ENCODE measurements at places on chromosomes 6 and 20.

GRCh38 chr20:62423326-62423706 is 4.0 kb downstream of the RBBP8NL start:
- no peak for DNase-seq

DNA sequence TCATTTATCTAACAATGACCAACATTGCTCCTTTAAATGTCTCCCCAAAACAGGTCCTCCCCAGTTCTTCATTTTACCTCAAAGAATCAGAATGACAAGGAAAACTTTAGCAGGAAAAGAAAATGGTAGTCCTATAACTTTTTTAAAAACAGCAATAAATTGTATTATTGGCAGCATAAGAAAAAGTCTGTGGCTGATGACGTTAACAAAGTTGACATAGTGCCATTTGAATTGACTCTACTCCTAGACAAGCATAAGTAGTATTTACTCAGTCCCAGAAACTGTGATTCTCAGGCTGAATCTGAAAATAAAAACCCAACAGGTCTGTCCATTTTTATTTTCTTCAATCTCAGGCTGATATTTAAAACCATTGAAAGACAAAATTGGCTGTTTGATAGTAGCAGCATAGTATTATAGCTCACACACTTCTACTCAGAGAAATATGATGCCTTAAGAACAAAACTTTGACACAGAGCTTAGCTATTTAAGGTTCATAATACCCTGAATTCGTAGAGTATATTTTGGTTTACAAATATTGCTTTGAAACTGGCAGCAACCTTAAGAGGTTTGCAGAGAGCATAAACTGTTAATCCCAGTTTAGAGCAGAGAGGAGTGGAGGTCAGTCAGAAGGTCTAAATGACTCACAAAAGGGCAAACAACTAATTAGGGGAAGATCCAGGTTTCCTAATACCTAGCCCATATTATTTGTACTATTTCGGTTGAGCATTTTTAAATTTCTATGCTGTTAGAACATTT is 35.0 kb upstream of the TENT5A start:
- DNase-seq: no peak

DNA sequence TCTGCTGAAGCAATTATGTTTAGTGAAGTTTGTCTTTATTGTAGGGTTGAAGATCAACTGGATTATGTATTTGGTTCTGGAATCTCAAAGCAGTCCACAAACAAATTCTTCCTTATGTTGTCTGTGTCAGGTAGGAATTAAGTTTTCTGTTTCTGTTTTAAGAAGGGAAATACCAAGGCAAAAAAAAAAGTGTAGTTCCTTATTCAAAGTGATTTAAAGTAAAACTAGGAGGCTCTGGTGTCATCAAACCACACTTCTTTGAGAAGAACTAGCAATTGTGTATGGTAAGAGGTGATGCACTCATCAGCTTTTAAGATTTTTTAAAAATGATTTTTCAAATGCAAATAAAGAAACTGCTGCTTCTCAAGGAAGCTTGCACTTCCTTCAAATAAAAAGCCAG is 1.9 kb downstream of the FAM135A start:
- no peak for DNase-seq

- no peak for DNase-seq
These were observed 10.7 kb downstream of the TULP4 start for GRCh38 chr6:158322724-158323560.

- DNase-seq: no peak
These were observed at the start of gene FRMD1 for GRCh38 chr6:168078943-168079405. Gene FRMD1, minus strand, starts transcription at chr6:168079212. Its CDS starts 118 bp downstream, at chr6:168079094.

DNA sequence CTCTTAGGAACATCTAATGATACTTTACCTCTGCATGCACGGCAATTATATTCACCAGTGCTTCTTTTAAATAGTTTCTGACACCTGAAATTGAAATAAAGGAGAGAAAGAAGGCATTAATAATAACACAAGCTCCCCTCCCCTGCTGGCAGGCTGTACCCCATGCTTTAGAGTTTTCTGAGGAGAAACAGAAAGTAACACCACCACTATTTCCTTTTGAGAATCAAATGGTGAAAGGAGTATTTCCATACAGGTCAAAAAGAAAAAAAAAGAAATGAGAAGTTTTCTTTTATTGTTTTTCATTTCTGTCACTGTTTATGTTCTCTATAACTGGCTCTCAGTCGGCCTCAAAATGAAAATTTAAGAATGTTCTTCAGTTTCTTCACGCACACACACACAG is 108.1 kb downstream of the IRF4 start:
- peak; percentile 44 for DNase-seq

- no peak for DNase-seq
These were observed 37.8 kb upstream of the IGF2R start for GRCh38 chr6:159931112-159931511.

DNA sequence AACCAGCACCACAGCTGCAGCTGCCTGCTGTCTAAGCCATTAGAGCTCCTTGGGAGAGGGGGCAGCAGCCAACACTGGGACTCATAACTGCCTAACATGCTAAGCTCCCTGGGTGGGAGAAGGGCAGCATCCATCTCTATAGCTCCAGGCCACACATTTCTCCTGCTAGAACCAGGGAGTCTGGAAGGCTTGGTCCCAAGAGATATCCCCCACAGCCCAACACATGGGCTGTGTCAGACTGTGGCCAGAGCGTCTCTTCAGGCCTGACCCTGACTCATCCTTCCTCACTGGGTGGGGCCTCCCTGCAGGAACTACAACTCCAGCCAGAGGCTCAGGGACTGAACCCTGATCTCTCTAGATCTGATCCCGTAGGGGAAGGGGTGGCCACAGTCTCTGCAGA is 411.1 kb downstream of the HDGFL1 start:
- no peak for DNase-seq

DNA sequence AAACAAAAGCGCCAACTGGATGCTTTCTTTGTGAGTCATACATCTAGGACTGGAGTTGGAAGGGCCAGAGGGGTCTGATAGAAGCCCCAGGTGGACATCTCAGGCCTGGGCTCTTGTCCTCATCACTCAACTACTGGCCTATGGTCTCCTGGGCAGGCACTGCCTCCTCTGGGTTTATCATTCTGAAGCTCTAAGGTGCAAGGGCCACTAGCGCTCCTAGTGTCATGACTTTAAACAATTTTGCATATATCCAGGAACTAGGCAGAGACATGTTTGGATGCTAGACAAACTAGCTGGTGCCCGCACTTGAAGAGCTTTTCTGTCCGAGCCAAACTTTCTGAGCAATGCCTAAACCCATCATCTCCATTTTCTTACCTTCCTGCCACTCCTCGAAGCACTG is 72.3 kb downstream of the CD164 start:
- DNase-seq: no peak

DNA sequence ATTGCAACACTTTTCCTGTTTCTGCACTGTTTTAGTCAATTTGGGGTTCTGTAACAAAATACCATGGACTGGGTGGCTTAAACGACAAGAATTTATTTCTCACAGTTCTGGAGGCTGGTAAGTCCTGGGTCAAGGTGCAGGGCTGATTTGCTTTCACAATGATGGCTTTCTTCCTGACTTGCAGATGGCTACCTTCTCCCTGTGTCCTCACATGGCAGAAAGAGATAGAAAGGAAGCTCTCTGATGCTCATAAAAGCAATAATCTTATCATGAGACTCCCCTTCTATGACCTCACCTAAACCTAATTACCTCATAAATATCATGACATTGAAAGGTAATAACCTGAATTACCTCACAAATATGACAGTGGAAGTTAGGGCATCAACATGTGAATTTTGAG is 511.5 kb upstream of the CITED2 start:
- DNase-seq: no peak

GRCh38 chr20:64006902-64007301 is 26.0 kb downstream of the PRPF6 start:
- DNase-seq: no peak

GRCh38 chr6:105209950-105210706 is 30.3 kb upstream of the POPDC3 start:
- no peak for DNase-seq

- no peak for DNase-seq
These were observed 20.4 kb downstream of the THEMIS start for GRCh38 chr6:127880429-127880828.

DNA sequence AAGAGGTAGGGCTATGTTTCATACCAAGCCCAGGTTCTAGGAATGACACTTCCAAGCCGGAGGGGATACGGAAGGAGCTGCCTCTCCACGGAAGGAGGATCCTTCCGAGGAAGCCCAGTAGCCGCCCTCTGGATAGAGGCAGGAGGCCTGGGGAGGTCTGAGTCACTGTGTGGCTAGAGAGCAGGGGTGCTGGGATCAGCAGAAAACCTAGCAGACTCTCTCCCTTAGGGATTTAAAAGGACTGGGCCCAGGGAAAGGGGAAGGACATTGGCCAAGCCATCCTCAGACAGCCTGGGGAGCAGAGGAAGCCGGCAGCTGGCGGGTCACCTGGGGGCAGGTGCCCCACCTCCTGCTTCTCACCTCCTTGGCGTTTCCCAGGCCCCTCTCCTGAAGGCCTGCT is 36.6 kb upstream of the NFATC2 start:
- no peak for DNase-seq

DNA sequence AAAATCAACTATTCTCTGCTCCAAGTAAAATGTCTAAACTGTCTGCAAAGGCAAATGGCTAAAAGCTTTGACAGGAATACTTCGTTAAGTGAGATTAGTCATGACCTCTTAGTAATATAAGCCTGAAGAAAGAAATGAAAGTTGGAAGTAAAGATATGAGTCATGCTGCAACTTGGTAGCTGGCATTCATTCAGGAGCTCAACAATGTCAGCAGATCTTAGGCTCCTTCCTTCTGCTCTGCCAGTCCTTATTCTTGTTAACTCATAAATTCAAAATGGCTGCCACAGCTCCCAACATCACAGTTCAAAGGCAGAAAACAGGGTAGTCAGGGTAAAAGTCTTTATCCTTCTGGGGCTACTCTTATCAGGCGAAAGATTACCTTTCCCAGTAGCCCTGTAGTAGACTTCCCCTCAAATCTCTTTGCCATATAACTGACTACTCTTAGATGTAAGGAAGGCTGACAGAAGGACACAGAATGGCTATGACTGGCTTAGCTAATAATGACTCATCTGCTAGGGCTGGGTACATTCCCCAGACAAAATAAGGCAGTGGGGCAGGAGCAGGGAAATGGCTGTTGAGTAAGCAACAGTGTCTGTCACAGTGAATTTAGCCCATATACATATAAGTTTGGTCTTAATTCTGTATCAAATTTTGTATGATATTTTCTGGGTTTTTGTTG is 24.4 kb upstream of the C6orf62 start:
- DNase-seq: no peak

DNA sequence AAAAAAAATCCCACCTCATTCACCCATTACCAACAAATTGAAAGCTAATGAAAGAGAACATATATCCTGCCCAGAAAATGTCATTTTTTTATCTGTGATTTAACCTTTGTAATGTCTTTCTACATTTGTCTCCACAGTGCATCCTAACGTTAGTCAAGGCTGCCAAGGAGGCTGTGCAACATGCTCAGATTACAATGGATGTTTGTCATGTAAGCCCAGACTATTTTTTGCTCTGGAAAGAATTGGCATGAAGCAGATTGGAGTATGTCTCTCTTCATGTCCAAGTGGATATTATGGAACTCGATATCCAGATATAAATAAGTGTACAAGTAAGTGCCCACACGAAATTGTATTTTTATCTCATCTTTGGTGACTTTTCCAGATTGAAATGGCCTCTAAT is 30.0 kb downstream of the RSPO3 start:
- DNase-seq: no peak

- no peak for DNase-seq
These were observed 5.9 kb downstream of the PXDC1 start for GRCh38 chr6:3745566-3746118.

DNA sequence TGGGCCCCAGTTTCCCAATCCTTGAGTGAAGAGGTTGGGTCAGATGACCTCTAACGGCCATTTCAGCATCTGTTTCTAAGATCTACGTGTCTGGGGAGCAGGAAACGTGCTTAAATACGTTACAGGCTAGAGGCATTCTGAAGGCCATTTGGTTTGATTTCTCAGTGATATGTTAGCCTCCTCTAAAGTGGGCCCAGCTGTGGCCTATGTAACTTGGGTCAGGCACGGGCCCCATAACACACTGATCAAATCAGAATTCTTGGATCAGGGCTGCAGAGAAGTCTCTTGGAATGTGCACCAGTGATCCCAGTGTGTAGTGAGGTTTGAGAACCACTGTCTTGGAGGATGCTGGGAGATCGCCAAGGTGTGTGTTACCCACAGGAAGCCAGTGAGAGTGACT is 36.1 kb upstream of the TGM3 start:
- DNase-seq: no peak

DNA sequence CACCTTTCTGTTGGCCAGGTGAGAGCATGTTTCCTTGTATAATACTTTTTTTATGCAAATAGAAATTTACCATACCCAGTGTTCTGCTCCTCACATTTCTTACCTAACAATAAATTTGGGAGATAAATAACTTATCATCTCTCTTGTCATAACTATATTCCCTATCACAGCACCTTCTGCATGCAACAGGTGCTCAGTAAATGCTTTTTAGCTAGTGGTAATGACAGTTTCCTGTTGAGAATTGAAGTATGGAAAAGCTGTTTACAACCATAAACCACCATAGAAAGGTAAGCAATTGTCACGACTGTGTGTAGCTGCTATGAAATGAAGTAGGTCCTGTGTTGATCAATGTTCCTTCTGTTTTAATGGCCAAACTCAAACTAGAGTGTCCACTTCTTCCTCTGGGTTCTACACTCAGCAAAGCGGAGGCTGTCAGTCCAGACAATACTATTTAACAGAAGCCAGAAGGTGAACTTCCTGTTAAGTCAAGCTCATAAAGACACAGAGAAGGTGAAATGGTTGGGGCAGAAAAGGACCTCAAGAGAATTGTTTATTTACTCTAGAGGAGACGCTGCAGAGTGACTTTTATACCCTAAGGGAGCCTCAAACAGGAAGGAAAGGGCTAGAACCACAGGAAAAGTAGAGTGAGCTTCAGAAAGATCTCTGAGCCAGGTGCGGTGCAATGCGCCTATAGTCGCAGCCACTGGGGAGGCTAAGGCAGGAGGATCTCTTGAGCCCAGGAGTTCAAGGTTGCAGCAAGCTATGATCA is 84.0 kb upstream of the SLC22A16 start:
- DNase-seq: no peak

- DNase-seq: no peak
These were observed 89.0 kb downstream of the ZFP64 start for GRCh38 chr20:52102559-52102958.

- DNase-seq: no peak
These were observed 196.9 kb downstream of the TMEM242 start for GRCh38 chr6:157126183-157127098.

GRCh38 chr20:2307136-2307535 is 11.3 kb downstream of the TGM3 start:
- DNase-seq: no peak

DNA sequence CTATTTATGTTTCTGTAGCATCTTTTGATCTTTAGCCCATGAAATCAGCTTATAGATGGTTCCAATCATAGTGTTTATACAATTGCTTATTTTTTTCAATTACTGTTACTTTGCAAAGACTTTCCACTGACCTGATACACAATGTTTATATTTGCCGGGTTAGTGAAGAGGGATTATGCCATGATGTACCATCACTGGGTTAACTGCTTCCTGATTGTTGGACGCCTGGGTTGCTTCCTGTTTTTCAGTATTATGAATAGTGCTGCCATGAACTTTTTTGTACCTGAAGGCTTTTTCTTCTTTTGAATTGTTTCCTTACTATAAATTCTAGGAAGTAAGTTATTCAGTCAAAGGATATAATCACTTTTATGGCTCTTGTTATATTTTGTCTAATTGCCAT is 6.9 kb downstream of the MANBAL start:
- DNase-seq: no peak

- no peak for DNase-seq
These were observed 50.6 kb upstream of the FBXO30 start for GRCh38 chr6:145865175-145865574.

GRCh38 chr20:25738198-25738597 is 41.5 kb upstream of the ZNF337 start:
- no peak for DNase-seq

Data from stimulated activated CD4-positive, alpha-beta T cell treated with anti-CD3 and anti-CD28 coated beads, Interleukin-4, amount 100 ng/mL, for 1 hour (primary cell).